ENCODE measurements at places on chromosomes 6 and 20. TPM values are rescaled to one million over a fixed set of nuclear protein-coding genes. Genes with fewer than 3 reads are reported as not detected.

- no peak for DNase-seq
- H3K4me3 ChIP-seq = peak overlapping the region; percentile 100
- H3K27ac ChIP-seq = peak overlapping the region; percentile 92
- H3K4me1 ChIP-seq = peaks cover 82% of the 10 kb centered on the region
Observed at GRCh38 chr6:37004044-37004980, 1.1 kb upstream of the FGD2 start.

MLIP gene
- total RNA-seq = not detected

MAP3K5 gene
- 24.4 TPM for total RNA-seq

DNA sequence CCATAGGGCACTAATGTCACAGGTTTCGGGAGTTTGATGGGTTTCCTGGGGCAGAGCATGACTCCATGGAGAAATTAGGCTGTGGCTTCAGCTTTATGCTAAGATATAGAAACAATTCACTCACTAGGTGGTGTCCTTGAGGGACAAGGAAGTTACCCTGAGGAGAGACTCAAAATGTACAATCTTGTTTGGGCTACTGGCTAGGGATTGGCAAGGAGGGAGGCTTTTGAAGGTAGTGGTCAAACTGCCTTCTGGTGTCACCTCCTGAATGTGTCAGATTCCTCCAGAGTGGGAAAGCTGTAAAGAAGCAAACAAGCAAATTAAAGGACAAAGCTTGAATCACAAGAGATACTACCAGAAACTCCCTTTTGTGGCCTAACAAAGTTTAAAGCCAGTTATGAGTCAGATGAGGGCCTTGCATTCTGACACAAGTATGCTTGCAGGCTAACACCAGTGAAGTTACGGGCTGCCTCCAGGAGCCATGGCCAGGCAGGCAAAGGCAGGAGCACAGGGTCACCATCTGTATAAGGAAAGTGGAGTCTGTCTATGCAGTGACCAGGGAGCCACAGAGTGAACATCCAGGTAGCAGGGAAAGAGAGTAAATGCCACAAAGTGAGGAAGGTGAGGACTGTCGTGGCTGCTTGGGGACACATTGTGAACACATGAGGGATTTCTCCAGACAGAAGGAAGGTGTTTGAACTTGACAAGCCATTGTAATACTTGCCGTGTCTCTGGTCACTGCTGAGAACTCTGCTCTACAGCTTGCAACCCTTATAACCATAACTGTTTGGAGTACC is 107.7 kb upstream of the DTNBP1 start:
- no peaks in the 10 kb centered on the region for H3K36me3 ChIP-seq
- no peak overlapping the region for H3K27ac ChIP-seq
- H3K4me3 ChIP-seq = no peak overlapping the region
- H3K4me1 ChIP-seq = peaks cover 4% of the 10 kb centered on the region
- peaks cover 3% of the 10 kb centered on the region for H3K27me3 ChIP-seq
- DNase-seq = no peak

DNA sequence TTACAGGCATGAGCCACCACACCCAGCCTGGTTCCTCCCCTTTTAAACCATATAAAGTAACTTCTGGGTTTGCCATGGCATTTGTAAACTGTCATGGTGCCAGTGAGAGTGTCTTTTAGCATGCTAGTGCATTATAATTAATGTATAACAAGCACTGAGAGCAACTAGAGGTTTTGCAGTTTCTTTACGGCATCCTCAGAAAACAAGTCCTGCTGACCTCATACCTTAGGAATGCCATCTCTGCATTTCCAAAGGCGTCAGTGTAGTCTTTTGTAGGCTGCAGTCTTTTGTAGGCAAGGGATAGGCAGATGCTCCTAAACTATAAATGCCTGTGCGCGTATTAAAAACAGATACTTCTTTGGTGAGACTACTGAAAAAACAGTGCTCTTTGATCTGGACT is 75.0 kb upstream of the EZR start:
- no peaks in the 10 kb centered on the region for H3K36me3 ChIP-seq
- DNase-seq = no peak

TBPL1 gene
- total RNA-seq = 33.0 TPM

GRCh38 chr6:17501982-17502704 is 98.0 kb upstream of the FAM8A1 start:
- no peak overlapping the region for H3K27ac ChIP-seq
- no peaks in the 10 kb centered on the region for H3K4me1 ChIP-seq
- no peaks in the 10 kb centered on the region for H3K36me3 ChIP-seq
- no peak overlapping the region for H3K4me3 ChIP-seq

SYNCRIP gene
- total RNA-seq = 122 TPM

GRCh38 chr6:79066828-79067227 is 11.2 kb downstream of the PHIP start:
- peaks cover 18% of the 10 kb centered on the region for H3K4me1 ChIP-seq
- H3K27me3 ChIP-seq = no peaks in the 10 kb centered on the region
- H3K4me3 ChIP-seq = no peak overlapping the region

- H3K36me3 ChIP-seq = no peaks in the 10 kb centered on the region
- peak overlapping the region; percentile 95 for H3K27ac ChIP-seq
- peak overlapping the region; percentile 74 for H3K4me3 ChIP-seq
- DNase-seq = peak; percentile 39
- H3K27me3 ChIP-seq = no peaks in the 10 kb centered on the region
Observed at GRCh38 chr20:36845288-36845971, 30.5 kb upstream of the TLDC2 start.

GRCh38 chr20:44701118-44701857 is 13.9 kb upstream of the CCN5 start:
- no peak overlapping the region for H3K4me3 ChIP-seq
- H3K27ac ChIP-seq = no peak overlapping the region
- H3K36me3 ChIP-seq = no peaks in the 10 kb centered on the region
- DNase-seq = no peak
- peaks cover 3% of the 10 kb centered on the region for H3K27me3 ChIP-seq

- no peak for DNase-seq
- H3K4me3 ChIP-seq = no peak overlapping the region
- peaks cover 14% of the 10 kb centered on the region for H3K27me3 ChIP-seq
- H3K27ac ChIP-seq = no peak overlapping the region
- no peaks in the 10 kb centered on the region for H3K36me3 ChIP-seq
Observed at GRCh38 chr20:766906-767305, 1.4 kb downstream of the SLC52A3 start.

GRCh38 chr6:158780988-158781691 is 38.0 kb downstream of the EZR start:
- no peak for DNase-seq
- H3K4me3 ChIP-seq = no peak overlapping the region
- peak overlapping the region; percentile 56 for H3K27ac ChIP-seq
- H3K27me3 ChIP-seq = no peaks in the 10 kb centered on the region

- H3K27ac ChIP-seq = peak overlapping the region; percentile 66
- H3K4me3 ChIP-seq = peak overlapping the region; percentile 53
Observed at GRCh38 chr6:14371530-14371929, 254.0 kb downstream of the CD83 start.

DNA sequence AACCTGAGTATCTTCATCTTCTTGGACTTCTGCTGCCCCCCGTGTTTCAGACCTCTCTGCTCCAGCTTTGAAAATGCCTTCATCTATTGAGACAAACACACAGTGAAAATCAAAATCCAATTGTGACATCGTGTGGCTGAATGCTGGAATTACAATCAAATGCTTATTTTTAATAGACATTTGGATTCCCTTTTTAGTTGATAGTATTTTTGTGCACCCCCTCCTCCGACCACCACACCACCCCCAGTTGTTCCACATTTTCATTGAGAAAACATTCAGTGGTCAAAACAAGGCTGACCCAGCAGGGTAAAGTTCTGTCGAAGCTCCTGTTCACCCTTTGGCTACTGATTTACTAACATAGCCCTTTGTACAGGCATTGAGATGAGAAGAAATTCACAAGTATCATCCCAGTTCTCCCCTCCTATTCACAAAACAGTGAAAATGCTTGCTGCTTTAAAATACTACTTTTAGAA is 79.0 kb downstream of the NRSN1 start:
- no peaks in the 10 kb centered on the region for H3K4me1 ChIP-seq
- H3K36me3 ChIP-seq = no peaks in the 10 kb centered on the region
- H3K27me3 ChIP-seq = peaks cover 4% of the 10 kb centered on the region

SNAP25 gene
- not detected for total RNA-seq

SPTLC3 gene
- total RNA-seq = not detected

- H3K4me3 ChIP-seq = no peak overlapping the region
- no peaks in the 10 kb centered on the region for H3K36me3 ChIP-seq
- no peak for DNase-seq
- no peaks in the 10 kb centered on the region for H3K4me1 ChIP-seq
- H3K27ac ChIP-seq = no peak overlapping the region
Observed at GRCh38 chr6:12182676-12183075, 107.5 kb upstream of the EDN1 start.

- peaks cover 32% of the 10 kb centered on the region for H3K27me3 ChIP-seq
- DNase-seq = no peak
Observed at GRCh38 chr20:31602779-31603441, 2.2 kb upstream of the ID1 start.

DNA sequence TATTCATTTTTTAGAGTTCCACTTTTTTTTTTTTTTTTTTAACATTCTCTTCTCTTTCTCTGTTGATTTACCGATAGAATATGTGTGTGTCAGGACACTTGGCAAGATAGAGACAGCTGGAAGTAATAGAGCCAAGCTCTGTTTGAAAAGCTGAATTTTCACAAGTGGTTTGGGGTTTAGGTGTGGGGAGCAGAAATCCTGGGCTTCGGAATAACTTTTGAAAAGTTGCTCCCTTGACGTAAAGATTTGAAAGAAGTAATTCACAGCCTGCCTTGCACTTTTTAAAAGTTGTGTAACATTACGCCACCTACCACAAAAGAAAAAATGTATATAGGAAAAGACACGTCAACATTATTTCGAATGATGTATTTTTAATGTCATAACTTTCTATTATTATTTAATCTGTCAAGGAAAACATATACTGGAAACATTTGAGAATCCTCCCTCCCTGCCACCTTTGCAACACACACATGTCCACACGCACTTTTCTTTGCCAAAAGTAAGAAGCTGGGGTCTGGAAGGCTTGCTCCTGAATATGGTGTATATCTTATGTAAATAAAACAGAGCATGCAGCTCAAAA is 917.9 kb downstream of the KIF16B start:
- peaks cover 6% of the 10 kb centered on the region for H3K4me1 ChIP-seq
- no peak for DNase-seq
- no peak overlapping the region for H3K27ac ChIP-seq
- H3K36me3 ChIP-seq = no peaks in the 10 kb centered on the region
- H3K27me3 ChIP-seq = peaks cover 4% of the 10 kb centered on the region

TFAP2A gene
- total RNA-seq = not detected

DNA sequence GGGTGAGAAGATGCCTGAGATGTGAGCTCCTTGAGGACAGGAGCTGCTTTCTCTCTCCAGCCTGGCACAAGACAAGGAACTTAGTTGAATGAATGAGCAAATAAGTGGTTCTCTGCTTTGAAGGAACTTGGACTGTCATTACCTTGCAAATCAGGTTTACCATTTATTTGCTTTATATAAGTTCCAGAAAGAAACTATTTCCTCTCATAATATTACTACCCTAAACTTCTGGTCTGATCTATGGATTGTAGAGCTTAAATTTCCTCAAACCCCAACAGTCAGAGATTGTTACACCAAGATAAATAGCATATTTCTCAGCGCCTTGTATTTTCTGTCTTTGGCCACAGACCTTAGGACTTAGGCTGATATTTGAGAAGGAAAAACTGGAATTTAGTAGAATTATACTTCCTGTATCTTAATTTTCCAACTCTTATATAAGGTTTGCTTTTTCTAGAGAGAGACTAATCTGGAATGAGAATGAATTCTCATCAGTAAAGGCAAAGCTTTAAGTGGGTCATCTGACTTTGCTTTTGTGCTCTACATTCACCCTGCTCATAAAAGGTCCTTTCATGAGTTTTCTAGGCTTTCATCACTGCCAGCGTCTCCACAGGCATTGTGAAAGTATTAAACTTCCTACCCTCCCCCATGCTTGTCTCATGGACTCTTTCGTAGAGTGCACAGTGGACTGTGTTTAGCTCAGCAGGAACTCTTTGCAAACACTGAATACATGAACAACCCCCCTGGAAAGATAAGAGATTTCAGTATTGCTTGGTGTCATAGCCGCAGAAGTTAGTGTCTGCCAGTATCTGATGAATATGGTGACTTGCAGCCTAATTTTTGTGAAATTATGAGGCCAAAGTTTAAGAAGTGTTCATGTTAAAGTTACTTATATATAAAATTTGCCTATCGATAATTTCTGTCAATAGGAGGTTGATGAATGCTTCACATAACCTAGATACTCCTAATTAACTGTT is 74.0 kb downstream of the PTPRA start:
- no peak for DNase-seq
- peaks cover 29% of the 10 kb centered on the region for H3K36me3 ChIP-seq
- peaks cover 2% of the 10 kb centered on the region for H3K4me1 ChIP-seq
- no peak overlapping the region for H3K27ac ChIP-seq

- H3K4me3 ChIP-seq = no peak overlapping the region
- H3K27me3 ChIP-seq = no peaks in the 10 kb centered on the region
- no peaks in the 10 kb centered on the region for H3K36me3 ChIP-seq
- H3K27ac ChIP-seq = no peak overlapping the region
- H3K4me1 ChIP-seq = peaks cover 7% of the 10 kb centered on the region
Observed at GRCh38 chr6:113733381-113733780, 123.8 kb upstream of the MARCKS start.

GRCh38 chr6:149211046-149211571 is 106.4 kb upstream of the TAB2 start:
- no peak for DNase-seq
- no peaks in the 10 kb centered on the region for H3K36me3 ChIP-seq
- H3K4me3 ChIP-seq = no peak overlapping the region
- H3K27me3 ChIP-seq = no peaks in the 10 kb centered on the region
- peaks cover 12% of the 10 kb centered on the region for H3K4me1 ChIP-seq

CD40 gene
- 410 TPM for total RNA-seq

DNA sequence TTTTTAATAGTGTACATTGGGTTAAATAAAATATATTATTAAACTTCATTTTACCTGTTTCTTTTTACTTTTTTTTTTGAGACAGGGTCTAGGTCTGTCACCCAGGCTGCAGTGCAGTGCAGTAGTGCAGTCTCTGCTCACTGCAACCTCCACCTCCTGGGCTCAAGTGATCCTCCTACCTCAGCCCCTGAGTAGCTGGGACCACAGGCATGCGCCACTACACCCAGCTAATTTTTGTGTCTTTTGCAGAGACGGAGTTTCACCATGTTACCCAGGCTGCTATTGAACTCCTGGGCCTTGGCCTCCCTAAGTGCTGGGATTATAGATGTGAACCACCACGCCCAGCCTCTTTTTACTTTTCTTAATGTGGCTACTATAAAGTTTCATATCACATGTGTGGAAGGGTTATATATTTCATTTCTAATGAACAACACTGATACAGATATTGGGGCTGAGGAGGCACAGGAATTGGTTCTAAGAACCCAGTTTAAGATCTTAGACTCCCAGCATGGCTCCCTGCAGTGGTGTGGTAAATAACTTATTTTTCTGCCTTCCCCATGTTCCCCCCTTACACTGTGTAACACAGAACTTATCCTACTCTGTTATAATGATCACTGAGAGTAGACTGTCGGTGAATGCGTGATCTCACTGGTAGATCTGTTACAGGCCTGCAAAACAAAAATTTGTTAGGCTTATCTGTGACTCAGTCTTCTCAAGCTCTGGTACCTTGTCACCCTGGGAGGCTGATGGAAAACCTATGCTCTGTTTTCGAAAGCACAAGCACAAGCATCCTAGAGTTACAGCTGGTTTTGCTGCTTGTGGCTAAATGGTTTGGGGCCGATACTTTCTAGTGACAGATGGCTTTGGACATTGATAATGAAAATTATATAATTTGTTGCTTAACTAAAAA is 5.8 kb upstream of the ATXN1 start:
- no peak overlapping the region for H3K27ac ChIP-seq
- H3K4me3 ChIP-seq = no peak overlapping the region
- peaks cover 3% of the 10 kb centered on the region for H3K27me3 ChIP-seq

GRCh38 chr6:149129371-149130077 is 188.0 kb upstream of the TAB2 start:
- DNase-seq = no peak
- H3K36me3 ChIP-seq = no peaks in the 10 kb centered on the region
- H3K4me3 ChIP-seq = no peak overlapping the region
- peaks cover 27% of the 10 kb centered on the region for H3K4me1 ChIP-seq
- H3K27me3 ChIP-seq = no peaks in the 10 kb centered on the region

Data from activated B cell treated with CpG ODN at 0.5 μM for 24 hours (primary cell).